ENCODE measurements at places on chromosomes 11 and 22.

GRCh38 chr11:35947437-35947836 lies 3.6 kb downstream of the LDLRAD3 start:
- no peak for DNase-seq

DNA sequence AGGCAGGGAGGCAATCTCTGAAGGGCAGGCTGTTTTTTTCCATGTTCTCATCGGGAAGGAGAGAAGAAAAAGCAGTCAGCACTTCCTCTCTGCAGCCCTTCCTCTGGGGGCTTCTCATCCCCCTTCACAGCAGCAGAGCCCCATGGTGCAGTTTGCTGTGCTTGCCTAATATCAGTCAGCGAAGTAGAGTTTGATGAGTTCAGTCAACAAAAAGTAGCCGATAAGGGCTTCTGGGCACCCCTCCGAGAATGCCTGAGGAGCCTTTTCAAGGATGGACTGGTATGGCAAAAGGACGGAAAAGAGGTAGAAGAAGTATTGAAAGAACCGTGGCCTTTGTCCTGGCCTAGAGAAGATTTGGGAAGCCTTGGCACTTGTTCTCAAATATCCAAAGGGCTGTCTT lies 55.6 kb downstream of the NAV2 start:
- no peak for DNase-seq

DNA sequence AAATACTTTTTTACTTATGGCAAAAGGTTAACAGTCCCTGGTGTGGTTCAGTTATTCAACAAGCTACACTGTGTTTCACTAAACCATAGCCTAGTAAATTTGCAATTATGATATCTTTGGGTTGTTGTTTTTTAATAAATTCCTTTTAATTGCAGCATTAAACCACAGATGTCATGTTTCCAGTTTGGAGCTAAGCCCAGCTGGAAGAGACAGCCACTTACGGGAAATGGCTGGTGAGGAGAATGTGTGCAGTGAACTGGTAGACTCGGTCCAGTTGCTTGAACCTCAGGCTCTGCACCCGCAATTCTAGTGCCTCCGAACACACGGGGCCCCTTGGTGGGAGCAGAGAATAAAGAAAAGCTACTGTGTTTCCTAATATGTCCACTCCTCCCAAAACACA lies 70.8 kb downstream of the WNT11 start:
- DNase-seq = no peak

GRCh38 chr22:46486996-46487717 lies 50.3 kb downstream of the CELSR1 start:
- DNase-seq = no peak

DNA sequence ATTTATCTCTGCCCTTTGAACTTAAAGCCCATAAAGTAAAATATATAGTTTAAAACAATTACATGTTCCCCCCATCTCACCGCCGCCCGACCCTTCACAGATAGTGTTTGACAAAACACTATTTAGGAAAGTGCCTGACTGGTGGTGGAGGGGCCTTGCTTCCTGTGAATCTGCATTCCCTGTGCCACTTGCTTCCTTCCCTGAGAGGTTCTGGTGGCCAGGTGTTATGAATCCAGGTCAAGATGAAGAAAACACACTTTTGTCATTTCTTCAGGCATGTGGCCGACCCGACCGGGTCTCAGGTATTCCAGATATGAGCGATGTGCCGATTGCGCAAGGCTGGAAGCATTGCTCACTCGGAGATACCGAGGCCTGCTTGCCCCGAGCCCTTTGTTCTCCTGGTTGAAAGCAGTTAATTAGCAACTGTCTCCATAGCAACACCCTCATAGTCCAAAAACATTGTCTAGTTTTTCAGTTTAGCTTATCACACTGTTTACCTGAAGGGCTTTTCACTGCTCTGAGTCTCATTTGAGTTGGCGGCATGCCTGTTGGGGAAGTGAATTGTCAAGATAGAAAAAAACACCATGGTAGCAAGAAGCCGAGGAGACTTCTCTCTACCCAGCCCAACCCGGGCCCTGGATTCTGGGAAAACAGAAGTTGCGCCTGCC lies 128.3 kb downstream of the TEAD1 start:
- DNase-seq = peak; percentile 41

DNA sequence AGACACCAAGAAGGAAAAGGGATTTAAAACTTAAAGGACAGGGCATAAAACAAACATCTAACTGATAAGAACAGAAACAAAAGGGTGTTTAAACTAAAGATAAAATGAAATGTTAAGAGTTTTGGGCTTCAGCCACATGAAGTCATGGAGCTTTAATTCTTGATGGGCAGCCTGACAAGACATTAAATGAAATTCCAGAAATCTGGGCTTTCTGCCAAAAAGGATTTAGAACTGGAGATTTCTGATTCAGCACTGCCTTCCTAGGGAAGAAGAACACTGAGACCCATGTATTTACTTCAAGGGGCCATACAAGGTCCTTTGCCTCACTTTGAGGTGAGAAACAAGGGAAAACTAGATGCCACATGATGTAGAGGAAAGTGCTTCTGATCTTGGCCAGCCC lies 355.9 kb upstream of the RAG2 start:
- no peak for DNase-seq

DNA sequence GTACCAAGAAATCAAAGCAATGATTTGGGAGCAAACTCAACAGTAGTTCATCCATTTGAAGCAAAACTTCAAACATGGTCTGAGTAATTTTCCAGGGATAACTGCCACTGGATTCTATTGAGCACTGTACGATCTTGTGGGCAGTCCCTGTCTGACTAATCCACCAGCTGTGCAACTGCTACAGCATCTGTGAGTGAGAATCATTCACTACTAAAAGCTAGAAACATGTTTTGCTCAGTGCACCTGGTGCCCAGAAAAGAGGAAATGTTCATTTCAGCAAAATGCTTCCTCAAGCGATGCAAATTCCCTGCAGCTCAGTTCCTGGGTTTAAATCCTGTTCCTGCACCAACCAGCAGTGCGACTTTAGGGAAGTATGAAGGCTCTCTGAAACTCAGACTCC lies 1077.9 kb downstream of the DLG2 start:
- no peak for DNase-seq

DNA sequence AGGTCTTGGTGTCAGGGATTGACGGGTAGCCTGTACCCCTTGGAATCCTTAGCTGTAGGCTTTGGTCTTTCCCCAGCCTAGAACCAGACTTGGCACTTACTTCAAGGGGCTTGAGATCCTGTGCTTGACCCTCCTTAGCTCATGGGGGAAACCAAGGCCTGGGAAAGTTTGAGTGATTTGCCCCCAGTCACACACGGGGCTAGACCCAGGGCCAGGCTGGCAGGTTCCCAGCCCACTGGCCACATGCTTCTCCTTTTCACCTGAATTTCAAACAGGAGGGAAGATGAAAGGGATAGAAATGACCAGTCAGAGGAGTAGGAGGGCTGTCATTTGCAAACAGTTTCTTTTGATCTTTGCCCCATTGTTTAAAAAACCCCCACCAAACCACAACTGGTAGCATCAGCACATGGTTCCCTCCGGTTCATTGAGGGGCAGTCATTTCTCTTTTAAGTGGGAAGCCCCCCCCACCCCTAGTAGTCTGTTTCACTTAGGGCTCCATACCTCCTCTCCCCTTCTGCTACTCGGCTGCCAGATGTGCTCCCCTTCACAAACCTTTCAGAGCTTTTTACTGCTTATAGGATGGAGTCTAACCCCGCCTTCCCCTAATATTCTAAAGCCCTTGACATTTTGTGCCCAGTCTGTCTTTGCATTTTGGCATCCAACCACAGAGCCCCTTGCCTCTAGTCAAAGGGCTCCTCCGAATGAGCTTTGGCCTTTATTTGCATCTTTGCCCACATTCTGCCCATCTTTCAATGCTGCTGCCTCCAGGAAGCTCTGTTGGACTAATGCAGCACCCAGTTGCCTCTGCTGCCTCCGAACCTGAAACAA lies 37.6 kb downstream of the ZNRF3 start:
- DNase-seq = no peak

DNA sequence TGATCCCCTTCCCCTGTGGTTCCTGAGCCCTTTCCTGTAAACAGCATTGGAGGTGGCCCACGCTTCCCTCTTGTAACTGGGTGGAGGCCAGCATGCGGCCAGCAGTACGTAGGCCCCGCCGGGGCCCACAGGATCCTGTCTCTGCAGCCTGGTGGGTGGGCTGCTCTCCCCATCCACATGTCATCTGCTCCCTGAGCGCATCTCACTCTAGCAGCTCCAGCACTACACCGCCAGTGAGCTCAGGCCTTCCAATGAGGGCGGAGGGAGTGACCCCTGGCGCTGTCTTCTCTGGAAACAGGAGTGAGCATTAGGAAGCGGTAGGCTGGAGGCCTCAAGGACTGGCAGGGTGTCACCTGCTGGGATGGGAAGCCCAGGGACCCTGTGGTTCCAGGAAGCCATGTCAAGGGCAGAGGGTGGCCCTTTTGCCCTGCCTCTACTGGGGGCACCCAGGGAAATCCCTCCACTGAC lies 363.9 kb downstream of the TBC1D22A start:
- DNase-seq = no peak

GRCh38 chr11:20647976-20648565 lies 21.3 kb upstream of the NELL1 start:
- peak; percentile 50 for DNase-seq

- no peak for DNase-seq
Observed at GRCh38 chr22:30351226-30351625, 5.5 kb downstream of the SF3A1 start.

GRCh38 chr11:96126917-96127595 lies 203.1 kb upstream of the MTMR2 start:
- no peak for DNase-seq

GRCh38 chr11:116283300-116283699 lies 489.5 kb downstream of the BUD13 start:
- DNase-seq = no peak

DNA sequence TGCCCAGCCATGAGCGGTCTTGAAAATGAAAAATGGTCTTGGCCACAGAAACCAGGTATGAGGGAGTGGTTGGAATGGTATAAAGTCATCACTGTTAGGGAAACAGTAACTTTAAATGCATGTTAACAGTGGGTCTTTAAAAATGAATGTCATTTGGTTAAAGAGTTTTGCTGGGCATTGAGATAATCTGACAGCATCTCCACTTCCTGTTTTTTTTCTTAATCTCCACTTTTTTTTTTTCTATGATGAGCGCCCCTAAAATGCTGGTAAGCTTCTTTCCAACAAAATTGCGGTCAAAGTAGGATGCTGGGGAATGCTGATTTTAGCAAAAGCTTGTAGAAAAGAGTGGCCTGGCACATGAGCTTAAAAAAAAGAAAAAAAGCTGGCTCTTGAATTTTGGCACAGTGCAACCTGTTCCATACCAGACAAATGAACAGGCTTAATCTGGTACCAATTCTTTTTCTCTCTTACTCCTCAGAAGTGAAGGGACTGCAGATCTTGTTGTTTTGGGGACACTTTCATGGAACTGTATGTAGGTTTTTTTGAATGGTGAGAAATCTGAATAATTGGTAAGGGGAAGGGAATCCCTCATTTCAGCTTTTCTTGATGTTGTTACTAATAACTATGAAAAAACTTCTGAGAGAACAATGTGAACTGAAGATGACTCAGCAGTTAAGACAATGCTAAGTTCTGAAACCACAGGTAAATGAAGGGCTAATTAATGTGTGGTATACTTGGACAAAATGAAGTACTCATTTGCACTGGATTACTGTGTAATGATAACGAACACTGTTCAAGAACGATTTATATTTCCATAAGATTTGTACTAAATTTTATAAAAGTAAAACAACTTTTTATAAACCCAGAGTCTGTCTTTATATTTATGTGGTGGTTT lies 3.1 kb upstream of the ARHGEF12 start:
- no peak for DNase-seq

DNA sequence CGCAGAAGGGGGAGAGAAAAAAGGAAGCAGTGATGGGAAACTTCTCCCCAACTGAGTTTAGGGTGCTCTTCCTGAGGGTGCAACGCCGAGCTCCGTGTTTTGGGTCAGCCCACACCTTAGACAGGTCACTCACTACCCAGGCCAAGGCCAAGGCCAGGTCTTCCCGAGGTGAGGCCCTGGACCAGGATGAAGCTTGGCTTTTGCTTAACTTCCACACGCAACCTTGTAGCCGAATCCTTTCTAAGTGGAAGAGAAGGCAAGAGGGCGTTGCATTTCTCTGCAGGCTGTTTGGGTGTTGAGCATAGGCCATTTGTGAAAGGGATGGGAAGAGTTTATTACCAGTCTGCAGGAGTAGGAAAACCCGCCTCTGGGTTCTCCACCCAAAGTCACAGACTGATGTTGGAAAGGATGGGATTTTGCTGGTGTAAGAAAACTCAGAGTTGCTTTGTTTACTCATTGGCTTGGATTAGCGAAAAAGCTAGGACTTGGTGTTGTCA lies 1.5 kb downstream of the KREMEN1 start:
- no peak for DNase-seq
